ENCODE measurements at places on chromosomes 3 and 15. TPM values are rescaled to one million over a fixed set of nuclear protein-coding genes. Genes with fewer than 3 reads are reported as not detected.

The IL5RA gene
- total RNA-seq: not detected

DNA sequence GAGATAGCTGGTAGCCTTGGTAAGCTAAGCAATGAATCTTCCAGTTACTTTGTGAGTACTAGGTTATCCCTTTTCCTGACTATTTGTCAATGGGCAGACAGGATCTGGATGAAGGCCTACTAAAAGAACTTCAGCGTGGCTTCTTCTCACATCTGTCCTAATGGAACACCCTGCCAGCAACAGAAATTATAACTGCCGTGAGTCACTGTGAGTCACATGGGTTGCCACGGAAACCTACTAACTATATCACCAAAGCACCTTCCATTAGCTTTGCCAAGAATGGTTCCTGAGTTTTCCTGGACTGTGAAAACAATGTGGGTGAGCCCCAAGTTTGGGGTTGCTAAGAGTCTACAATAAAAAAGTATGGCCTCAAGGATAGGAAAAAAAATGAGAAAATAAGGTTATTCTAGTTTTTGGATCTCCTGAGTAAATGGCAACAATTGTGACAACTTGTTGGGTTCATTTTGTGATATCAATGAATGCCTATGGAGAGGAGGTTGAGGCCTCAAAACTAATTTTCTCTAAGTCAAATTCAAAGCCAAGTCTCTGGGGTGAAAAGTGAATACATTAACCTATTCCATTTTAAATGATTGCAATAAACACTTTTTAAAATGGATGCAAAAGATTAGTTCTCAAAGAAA lies 195.1 kb upstream of the ICE2 start:
- H3K4me3 ChIP-seq: no peak overlapping the region
- peaks cover 18% of the 10 kb centered on the region for H3K4me1 ChIP-seq
- H3K27me3 ChIP-seq: no peaks in the 10 kb centered on the region
- peaks cover 2% of the 10 kb centered on the region for H3K36me3 ChIP-seq

The LYZL4 gene
- not detected for total RNA-seq

The AGBL1 gene
- total RNA-seq: not detected

DNA sequence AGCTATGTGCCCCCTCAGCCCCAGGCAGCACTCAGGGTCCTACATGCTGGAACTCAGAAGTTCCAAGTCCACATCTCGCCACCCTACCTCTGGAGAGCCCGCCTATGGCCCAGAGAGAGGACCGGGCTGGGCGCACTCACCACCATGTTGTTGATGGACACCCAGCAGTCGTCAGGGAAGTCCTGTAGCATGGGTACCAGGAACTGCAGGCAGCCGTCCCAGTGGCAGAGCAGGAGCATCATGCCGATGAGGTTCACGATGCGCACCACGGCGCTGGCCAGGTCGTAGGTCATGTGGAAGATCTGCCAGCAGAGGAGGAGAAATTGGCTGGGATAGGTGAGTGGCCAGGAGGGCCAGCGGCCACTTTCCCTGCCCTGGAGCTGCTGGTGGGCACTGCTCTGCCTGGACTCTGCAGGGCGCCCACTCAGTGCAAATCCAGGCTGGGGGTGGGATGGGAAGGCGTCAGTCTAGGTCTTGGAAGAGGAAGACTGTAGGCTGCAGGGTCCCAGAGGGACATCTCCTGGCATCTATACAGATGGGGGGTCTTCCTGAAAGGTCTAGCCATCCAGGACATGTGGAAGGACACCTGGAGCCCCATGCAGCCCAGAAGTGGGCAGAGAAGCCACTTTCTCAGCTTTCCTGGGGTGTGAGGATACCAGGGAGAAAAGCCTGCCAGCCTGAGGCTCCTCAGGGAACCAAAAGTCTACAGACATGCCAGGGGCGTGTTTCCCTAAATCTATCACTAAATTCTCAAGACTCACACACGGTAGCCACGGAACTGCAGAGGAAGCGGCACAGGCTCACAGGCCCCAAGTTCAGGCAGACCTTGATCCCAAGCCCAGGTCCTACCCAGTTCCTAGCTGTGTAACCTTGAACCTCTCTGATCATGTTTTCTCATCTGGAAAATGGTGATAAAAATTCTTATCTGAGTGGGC lies 36.5 kb downstream of the HCN4 start:
- H3K36me3 ChIP-seq: no peaks in the 10 kb centered on the region
- H3K27me3 ChIP-seq: peaks cover 6% of the 10 kb centered on the region
- H3K27ac ChIP-seq: no peak overlapping the region
- no peaks in the 10 kb centered on the region for H3K4me1 ChIP-seq
- DNase-seq: no peak
- H3K4me3 ChIP-seq: no peak overlapping the region

DNA sequence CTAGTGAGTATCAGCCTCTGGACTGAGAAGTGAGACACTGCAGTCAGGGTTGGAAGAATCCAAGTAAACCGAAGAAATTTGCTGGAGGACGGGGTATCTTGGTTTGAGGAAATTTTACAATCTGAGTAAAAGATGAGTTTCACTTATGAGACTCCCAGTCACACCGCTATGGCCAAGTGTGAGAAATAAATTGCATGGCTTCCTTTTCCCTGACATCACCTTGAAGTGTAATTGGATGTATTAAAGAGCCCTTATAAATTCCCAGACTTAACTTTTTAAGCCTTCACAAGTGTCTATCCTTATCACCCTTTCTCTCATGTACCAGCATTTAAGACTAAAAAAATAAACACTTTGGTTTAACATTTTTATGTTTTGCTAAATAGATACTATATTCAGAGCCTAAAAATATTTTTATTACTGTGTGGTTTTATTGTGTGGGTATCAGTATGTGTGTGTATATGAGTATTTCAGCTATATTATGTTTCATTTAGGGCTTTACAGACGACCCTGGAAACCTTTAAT lies 23.8 kb downstream of the USP3 start:
- H3K4me3 ChIP-seq: no peak overlapping the region
- no peak for DNase-seq
- H3K36me3 ChIP-seq: peaks cover 5% of the 10 kb centered on the region
- no peaks in the 10 kb centered on the region for H3K27me3 ChIP-seq
- H3K4me1 ChIP-seq: peaks cover 29% of the 10 kb centered on the region
- no peak overlapping the region for H3K27ac ChIP-seq

The SCAMP2 gene
- 73.4 TPM for total RNA-seq
